Cortex of kidney (tissue), 1 donor: ENCODE measurements at places on chromosomes 2 and 18.

DNA sequence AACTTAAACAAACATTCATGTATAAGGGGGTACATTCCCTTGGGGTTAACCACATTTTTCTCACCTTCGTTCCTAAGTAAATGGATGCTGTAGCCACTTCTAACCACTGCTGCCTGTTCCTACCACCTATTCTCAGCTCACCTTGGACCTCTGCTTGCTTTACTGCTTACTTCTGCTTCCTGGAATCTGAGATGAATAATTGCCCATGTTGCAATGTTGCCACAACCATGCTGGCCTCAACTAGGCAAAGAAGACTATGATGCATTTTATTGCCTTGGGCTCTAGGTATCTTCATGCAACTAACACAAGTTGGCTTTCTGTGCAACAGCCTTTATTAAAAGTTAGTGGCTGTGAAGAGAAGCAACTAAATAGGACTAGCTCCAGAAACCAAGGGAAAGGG is 106.3 kb upstream of the TCF4 start:
- no peak for DNase-seq

DNA sequence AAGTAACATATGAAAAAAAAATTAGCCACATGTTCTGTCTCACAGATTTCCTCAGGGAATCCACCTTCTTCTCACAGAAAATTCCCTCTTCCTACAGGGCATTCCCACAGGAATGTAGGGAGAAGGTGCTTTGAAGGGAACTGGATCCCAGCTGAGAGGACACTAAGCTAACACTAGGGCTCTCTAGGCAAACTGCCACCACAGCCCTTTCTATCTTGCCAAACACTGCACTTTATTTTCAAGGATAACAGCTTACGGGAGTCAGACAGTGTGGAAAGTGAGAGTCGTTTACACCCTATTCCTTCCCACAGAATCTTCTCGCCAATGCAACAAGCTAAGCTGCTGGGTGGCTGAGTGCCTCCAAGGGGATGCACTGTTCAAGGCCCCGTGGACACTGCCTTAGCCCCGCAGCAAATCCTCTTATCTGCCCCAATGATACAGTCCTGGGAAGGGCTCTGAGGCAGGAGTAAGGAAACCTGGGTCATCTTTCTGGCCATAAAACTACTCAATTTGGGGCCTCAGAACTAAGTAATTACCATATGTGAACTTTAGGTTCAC is 76.9 kb downstream of the CCDC93 start:
- no peak for DNase-seq

GRCh38 chr2:216315802-216316603 is 56.3 kb downstream of the MARCHF4 start:
- no peak for DNase-seq

- DNase-seq = no peak
Measured at GRCh38 chr2:26711457-26712161, 19.1 kb downstream of the KCNK3 start.

DNA sequence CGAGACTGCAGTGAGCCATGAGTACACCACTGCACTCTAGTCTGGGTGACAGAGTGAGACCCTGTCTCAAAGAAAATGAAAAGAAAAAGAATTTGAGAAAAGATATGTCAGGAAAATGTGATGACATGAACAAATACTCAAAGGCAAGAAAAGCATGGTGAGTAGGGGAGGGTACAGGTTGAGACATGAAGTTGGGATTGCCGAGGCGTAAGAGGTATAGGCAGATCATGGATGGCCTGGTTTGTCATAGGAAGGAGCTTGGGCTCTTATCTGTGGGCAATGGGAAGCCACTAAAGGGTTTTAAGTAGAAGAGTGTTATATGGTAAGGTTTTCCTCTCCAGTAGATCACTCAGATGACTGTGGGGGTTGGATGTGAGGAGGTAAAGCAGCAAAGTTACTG is 32.3 kb downstream of the SPAST start:
- no peak for DNase-seq

DNA sequence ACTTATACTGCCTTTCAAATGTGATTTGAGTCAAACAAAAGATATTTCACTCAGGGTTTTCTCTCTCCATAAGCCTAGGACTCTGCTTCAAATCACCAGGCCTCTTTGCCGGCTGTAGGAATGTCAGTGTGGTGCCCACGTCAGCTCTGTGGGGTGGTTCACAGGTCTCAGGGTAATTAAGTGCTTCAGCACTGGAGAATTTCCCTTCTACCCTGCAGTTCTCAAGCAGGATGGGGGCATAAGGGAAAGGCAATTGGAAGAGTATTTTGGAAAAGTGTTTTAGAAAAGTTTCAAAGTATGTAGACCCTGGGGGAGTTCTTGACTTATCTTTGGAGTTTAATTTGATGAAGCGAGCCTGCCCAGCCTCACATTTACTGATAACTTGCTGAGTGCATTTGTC is 9.6 kb downstream of the CNGA3 start:
- DNase-seq = no peak

DNA sequence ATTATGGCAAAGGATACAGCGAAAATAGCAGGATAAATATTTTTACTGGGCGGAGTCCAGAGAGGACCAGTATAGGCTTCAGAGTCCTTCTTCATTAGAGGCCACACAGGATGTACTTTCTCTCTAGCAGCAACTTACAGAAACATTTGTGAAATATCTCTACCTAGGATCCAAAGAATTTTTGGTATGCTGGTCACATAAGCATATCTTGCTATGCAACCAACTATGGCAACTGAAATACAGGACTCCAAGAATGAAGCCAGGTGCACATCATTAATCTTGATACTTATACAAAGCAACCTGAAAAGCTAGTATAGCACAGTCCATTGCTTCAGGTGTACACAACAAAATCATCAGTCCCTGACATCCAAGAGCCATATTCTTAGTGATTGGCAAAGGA is 59.1 kb upstream of the NABP1 start:
- DNase-seq = no peak

DNA sequence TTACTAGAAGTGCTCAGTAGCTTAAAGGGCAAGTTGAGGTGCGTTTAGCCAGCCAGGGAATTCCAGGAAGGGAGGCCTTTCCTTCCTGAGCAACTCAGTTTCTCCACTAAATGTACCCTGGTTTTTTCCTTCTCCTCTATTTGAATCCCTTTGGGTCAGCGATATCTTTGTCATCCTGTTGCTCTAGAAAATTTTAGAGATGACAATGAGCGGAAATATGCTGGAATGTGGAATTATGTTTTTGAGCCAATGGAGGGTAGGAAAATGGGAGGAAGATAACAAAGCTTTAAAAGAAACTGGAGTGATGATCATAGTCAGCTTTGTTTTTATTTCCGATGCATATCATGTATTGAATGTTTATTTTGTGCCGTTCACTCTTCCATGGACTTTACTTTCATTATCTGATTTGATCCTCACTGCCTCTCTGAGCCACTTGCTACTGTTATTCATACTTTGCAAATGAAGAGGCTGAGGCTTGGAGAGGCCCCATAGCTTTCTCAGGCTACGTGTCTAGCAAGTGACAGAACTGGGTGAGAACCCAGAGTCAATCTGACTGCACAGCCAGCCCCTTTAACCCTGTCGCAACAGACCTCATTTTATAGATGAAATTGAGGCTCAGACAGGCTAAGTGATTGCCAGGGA is 67.3 kb downstream of the NTSR2 start:
- no peak for DNase-seq

- no peak for DNase-seq
Measured at GRCh38 chr18:2981212-2981728, 31.7 kb downstream of the LPIN2 start.

- no peak for DNase-seq
Measured at GRCh38 chr18:56509656-56510055, 128.7 kb downstream of the TXNL1 start.

GRCh38 chr18:37624318-37624717 is 58.7 kb upstream of the CELF4 start:
- no peak for DNase-seq

DNA sequence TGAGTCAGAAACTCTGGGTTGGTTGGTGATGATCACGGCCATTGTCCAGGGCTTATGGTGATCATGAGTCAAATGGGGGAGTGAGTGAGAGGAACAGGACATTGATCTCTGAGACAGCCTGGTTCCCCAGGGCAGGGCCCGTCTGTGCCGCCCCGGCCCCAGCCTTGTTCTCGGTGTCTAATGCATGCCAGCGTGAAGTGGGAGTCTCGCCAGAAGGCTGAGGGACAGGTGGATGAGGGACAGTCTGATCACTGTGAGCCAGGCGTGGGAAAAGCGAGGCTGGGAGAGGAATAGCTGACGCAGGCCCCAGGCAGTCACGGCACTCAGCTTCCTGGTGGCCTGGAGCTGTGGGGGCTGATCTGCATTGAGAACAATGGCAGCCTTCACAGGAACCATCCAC is 208.3 kb upstream of the HDAC4 start:
- DNase-seq = no peak

DNA sequence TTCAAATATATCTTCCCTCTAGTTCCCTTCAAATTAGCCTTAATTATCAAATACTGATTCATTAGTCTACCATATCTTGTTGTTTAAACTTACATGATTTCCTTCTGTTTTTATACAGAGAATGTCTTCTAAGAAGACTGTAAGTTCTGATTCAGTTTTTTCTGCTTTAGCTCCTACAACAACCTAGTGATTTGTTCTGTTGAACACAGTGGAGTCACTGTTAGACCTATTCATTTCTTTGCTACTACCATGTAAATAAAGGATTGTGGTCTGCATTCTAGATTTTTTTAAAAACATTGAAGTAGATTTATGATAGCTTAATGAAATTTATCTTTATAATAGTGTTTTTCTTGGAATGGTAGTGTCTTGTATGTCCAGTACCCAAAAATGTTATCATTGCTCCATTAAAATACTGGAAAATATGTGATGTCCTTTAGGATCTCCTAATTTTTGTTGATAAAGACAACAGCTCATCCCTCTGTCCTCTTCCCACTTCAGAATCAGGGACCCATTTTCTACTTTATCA is 146.4 kb downstream of the MBD5 start:
- DNase-seq = no peak

GRCh38 chr2:69185807-69186206 is 172.8 kb downstream of the ANTXR1 start:
- no peak for DNase-seq

- no peak for DNase-seq
Measured at GRCh38 chr2:240465268-240465764, 29.9 kb downstream of the GPC1 start.

GRCh38 chr2:120912101-120912985 is 176.7 kb downstream of the GLI2 start:
- no peak for DNase-seq

GRCh38 chr2:71864085-71864484 is 283.6 kb downstream of the CYP26B1 start:
- no peak for DNase-seq

DNA sequence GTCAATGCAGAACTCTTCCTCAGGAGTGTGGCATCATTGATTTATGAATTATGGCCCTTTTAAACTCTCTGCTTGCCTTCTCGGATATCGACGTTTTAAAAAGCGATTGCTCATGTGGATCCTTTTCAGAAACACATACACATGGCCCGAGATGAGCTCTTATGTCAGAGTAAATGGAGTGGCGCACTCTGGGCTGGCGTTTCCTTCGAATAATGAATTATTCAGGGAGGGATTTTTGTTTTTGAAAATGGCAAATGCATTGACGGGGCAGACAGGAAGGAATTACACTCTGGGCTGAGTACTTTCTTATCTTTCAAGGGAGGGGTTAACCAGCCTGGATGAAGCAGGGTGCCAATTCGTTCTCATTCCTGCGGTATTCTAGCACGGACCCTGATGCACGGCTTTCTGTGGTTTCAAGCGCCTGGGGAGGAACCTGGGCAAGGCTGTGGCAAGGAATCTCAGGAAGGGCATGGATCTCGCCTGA is 142.7 kb downstream of the PRKCE start:
- no peak for DNase-seq

- no peak for DNase-seq
Measured at GRCh38 chr2:222919841-222920526, 59.1 kb downstream of the ACSL3 start.

- DNase-seq = no peak
Measured at GRCh38 chr2:74911061-74911460, 47.4 kb upstream of the POLE4 start.
